NCI-H2081 (cell line): ENCODE measurements at places on chromosomes 16 and 17.

DNA sequence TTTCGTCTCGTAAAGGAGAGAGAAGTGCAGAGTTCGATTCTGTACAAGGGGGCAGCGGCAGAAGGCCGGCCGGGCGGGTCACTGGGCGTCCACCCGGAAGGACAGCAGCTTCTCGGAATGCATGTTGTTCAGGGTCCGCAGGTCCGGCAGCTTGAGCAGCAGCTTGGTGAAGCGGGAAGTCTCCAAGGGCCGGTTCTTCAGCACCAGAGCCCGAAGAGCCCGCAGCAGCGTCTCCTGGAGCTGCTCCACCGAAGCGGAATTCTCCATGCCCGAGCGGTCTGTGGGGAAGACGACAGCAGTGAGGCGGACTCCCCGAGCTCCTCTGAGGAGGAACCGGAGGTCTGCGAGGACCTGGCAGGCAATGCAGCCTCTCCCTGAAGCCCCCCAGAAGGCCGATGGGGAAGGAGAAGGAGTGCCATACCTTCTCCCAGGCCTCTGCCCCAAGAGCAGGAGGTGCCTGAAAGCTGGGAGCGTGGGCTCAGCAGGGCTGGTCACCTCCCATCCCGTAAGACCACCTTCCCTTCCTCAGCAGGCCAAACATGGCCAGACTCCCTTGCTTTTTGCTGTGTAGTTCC lies 7.3 kb downstream of the NR1D1 start:
- DNase-seq = no peak

DNA sequence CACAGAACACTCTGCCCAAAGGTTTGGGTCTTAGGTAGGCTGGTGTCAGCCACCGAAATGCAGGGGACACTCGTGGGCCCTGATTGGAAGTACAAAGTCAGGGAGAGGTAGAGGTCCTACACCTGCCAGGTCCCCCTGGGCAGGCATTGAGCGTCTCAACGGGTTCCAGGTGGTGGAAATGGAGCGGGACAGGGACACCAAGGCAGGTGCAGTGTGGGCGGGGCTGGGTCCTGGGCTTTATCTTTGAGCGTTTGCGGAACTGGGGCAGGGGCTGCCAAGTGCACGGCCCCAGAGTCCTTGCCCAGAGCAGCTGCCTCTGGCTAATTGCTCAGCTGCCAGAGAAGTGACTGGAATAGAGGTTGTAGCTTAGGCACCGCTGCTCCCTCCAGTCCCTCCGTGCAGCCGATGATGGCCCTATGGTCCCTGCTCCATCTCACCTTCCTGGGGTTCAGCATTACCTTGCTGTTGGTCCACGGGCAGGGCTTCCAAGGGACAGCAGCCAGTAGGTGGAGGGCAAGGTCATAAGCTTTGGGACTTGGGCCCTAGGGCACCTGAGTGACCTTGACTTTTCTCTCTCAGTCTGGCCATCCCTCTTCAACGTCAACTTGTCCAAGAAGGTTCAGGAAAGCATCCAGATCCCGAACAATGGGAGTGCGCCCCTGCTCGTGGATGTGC lies at the start of gene ZACN:
Gene ZACN (plus strand): TSS at position 323 of the 675 bp plus-strand sequence. CDS start 83 bp downstream, at position 406.
- peak; percentile 56 for DNase-seq

DNA sequence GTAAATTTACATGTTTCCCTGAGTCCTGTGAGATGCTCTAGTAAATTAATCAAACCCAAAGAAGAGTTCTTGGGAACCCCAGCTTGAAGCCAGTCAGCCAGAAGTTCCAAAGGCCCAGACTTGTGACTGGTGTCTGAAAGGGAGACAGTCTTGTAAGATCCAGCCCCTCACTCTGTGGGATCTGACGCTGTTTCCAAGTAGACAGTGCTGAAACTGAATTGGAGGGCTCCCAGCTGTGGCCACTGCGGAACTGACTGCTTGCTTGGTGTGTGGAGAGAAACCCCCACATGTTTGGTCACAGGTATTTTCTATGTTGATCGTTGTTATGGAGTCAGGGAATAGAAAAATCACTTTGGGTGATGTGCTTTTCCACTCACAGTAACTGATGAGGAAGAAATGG lies 5.5 kb upstream of the CDRT4 start:
- DNase-seq = no peak

- DNase-seq = no peak
These were observed 7.2 kb downstream of the SLC38A10 start for GRCh38 chr17:81287741-81288430.

GRCh38 chr17:64441772-64442540 lies 7.0 kb upstream of the MILR1 start:
- DNase-seq = no peak

- DNase-seq = no peak
These were observed 59.1 kb downstream of the TRIM37 start for GRCh38 chr17:59047616-59048015.

GRCh38 chr16:61024180-61024900 lies 1011.9 kb downstream of the CDH8 start:
- DNase-seq = no peak

DNA sequence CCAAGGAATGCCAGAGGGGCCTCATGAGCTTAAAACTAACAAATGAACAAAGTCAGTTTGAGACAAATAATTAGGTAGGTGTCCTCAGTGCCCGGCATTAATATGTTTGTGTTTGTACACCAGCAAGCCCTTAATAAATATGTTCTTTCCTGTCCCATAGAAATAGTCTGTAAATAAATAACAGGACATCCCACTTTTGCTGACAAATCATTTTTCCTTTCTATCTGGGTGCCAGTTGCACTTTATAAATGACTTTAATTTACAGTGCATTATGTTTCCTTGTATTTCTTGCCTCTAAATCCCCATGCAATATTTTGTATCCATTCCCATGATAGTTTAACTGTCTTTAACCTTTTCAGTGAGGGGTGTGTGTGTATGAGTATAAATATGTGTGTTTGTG lies 170.3 kb downstream of the CBLN1 start:
- no peak for DNase-seq

- DNase-seq = no peak
These were observed 63.0 kb downstream of the ABCA8 start for GRCh38 chr17:68892193-68892592.

DNA sequence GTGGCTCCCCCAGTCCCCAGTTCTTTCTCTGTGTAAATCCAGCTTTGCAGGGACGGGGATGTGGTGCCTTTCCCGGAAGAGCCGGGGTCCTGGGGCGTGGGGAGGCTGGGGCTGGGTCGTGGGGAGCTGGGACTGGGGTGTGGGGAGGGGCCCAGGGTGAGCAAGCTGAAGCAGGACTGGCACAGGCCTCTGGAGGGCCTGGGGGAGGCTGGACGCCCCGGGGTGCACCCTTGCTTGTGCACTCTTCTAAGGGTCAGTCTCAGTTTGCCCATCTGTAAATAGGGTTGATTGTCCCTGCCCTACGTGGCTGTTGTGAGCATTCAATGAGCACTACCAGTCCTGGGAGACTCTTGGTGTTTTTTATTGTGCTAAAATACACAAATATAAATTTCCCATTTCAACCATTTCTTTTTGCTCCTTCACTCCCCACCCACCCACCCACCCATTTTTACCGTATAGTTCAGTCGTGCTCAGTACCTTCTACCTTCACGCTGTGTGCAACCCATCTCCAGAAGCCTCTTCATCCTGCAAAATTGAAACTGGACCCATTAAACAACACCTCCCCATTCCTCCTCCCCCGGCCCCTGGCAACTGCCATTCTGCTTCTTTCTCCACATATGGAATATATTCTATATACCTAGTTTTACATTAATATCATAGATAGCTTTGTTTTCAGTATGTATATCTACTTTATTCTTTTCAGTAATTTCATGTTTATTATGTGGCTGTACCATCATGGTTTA lies 7.8 kb upstream of the TBC1D3B start:
- DNase-seq = no peak

DNA sequence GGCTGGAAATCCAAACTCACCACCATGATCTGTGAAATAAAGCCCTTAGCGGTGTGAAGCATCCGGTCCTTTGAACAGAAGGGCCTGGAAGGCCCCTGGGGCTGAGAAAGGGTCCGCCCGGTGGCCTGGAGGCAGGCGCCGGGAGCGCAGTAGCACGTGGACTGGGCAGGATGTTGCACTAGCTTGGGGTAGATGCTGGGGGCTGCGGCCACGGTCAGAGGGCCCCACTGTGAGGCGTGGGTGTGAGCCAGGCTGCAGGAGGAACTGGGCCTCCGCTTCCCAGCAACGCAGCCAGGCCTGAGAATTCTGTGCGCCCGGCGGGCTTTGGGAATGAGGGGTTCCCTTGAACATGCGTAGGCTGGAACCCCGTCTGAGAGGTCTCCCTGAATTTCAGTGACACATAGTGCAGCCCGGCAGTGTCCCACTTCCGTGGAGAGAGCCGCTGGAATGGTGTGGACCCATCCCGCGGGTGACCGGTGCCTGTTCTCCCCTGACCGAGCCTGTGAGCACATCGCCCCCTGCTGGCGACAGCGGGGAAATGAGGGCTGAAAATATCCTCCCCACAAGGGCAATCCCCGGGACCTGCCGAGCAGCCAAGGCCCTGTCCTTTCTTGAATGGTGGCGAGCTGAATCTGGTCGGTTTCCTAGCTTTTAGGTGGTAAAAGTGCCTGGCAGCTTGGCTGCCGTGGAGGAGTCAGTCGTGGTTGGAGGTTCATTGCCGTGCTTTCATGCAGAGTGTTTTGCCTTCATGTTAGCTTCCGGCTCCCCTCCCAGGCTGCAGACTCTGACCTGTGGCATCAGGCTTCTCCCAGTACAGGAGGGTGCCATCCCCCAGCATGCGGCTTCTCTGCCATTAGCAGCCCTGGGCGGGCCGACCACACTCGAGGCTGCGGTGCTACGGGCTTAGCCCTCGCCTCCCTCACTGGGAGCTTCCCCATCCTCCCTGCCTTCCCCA lies 43.8 kb downstream of the DNAJA2 start:
- peak; percentile 15 for DNase-seq

GRCh38 chr17:8781776-8782175 lies 17.4 kb downstream of the MFSD6L start:
- DNase-seq = no peak

DNA sequence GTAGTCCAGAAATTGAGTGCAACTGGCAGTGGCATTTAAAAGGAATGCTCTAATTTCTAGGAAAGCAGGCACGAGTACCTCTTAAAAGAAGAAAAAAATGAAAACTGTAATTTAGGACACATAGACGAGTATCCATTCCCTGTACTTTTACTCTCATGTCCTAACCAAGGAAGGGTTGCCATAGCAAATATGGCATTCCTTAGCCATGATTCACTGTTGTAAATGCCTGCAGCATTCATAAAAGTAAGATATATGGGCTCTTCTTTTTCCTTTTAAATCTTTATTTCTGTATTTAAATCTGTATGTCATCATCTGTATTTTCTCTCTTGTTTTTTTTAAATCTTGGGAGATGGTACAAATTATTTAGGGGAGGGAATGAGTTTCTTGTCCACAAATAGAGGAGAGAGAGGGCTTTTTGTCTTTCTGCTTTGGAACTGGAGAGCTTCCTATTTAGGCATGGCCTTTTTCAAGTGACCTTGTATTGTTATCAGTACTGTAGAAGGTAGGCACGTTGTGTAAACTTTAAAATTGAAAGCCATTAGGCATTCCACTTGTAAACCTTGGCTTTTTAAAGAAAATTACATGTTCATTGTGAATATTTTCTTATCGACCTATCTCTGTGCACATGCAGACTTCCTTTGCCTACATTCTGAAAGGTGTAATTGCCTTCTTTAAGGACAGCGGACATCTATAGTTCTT lies 50.0 kb downstream of the TENT4B start:
- DNase-seq = no peak

- DNase-seq = no peak
These were observed 40.3 kb downstream of the HOXB1 start for GRCh38 chr17:48490451-48490892.

DNA sequence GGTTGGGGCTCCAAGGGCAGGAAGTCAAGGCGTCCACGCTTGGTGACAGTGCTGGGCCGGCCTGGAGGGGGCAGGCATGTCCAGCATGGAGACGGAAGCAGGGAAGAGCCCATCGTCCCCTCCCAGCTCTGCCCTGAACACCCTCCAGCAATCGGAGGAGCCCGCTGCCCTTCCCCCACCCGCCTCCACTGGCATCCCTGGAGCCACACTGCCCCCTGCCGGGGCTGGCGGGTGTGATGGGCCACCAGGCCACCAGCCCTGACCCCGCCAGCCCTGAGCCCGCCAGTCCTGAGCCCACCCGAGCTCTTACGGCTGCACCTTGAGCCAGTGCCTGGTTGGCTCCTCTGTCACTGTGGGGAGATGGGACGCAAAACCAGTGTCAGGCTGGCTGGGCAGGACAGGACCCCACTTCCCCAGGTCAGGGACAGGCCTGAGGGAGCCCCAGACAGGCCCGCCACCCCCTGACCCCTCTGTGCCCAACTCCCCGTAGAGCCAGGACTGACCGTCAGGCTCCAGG lies 4.1 kb upstream of the CDH15 start:
- peak; percentile 62 for DNase-seq

DNA sequence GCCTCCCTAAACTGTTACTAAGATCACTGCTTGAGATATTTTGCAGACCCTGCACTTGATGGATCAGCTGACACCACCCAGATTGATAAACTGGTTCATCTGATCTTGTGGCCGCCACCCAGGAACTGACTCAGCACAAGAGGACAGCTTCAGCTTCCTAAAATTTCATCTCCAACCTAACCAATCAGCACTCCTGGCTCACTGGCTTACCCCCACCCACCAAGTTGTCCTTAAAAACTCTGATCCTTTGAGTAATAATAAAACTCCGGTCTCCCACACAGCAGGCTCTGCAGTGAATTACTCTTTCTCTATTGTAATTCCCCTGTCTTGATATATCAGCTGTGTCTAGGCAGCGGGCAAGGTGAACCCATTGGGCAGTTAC lies 174.8 kb downstream of the UTP18 start:
- no peak for DNase-seq

DNA sequence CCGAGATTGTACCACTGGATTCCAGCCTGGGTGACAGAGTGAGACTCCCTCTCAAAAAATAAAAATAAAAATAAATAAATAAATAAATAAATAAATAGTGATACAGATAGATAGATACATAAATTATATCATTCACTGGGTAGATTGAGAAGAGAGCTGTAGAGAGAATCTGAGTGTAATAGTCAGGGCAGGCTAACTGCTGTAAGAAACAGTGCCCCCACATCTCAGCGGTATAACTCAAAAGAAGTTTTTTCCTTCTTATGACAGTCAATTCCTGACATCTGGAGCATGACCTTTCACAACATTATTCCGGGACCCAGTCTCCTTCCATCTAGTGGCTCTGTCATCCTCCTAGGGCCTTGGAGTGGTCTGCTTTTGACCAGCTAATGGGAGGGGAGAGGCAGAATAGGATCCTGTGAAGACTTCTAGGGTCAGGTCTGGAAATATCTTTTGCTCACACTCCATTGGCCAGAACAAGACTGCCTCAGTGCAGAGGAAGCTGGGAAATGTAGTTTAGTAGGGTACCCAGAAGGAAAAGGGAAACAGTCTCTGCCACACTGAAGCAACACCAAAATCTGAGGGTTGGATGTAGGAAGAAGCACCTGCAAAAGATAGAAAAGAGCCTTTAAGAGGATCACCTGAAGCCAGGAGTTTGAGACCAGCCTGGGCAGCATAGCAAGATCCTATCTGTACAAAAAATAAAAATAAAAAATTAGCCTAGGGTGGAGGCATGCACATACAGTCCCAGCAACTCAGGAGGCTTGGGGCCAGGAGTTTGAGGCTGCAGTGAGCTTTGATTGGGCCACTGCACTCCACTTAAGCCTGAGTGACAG lies 3.0 kb upstream of the QPRT start:
- no peak for DNase-seq
